Left ventricle myocardium inferior (tissue), 1 donor: ENCODE measurements at places on chromosomes 5 and 9. TPM values are rescaled to one million over a fixed set of nuclear protein-coding genes. Genes with fewer than 3 reads are reported as not detected.

The PIP5K1B gene
- 71.9 TPM for total RNA-seq

The FLT4 gene
- total RNA-seq = 6.1 TPM

The POMT1 gene
- total RNA-seq = 19.3 TPM

The FBLL1 gene
- total RNA-seq = not detected
